ENCODE measurements at places on chromosomes 6 and 20.

- DNase-seq, result no peak
Observed at GRCh38 chr6:78322068-78322845, 545.1 kb upstream of the IRAK1BP1 start.

DNA sequence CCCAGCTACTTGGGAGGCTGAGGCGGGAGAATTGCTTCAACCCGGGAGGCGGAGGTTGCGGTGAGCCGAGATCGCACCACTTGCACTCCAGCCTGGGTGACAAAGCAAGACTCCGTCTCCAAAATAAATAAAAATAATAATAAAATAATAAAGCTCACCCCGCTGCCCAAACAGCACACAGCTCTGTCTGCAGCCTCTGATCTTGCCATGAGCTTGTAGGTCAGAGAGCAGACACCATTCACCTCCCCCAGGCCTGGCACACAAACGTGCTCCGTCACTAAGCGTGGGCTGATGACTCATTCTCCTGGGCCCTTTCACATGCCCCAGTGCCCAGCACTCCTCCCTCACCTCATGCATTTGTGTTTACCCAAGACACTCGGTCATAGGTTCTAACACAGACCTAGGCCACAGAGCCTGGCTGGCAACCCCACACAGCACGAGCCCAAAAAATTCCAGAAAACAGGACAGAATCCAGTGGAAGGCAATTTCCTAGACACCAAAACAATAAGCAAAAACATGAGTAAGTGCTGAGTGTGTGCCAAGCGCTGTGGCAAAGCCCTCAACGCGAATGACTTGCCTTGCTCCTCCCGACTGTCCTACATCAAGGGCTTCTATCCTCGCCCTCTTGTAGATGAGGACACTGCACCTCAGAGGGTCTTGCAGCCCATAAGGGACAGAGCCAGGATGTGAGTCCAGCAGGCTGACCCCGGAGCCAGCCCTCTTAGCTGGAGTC lies 18.0 kb downstream of the ATP9A start:
- DNase-seq, result peak; percentile 100

DNA sequence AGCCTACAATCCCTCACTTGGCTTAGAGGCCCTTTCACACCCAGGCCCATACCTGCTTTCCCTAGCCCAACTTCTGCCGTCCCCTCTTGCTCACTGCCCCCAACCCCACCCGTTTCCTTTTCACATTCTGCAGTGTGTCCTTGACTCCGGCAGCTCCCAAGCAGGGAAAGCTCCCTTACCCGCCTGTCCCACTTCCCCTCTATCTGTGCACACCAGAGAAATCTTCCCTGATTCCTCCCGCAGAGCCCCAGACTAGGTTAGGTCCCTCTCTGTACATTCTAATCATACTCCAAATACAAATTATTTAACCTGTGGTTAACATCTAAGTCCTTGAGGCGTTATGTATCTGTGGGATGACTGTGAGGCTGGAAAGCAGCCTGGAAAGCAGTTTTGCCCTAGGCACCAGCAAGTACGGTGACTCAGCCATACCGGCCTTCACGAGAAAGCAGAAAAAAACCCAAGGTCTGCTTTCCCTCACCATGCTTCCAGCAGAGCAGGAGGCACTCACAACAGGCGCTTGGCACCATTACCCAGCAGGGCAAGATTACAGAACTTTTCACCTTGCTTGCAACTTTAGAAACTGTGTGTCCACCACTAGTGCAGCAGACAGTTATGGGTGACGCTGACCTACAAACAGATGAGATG lies 22.3 kb downstream of the ELOVL5 start:
- DNase-seq, result peak; percentile 93

- no peak for DNase-seq
Observed at GRCh38 chr6:116994447-116994846, 117.4 kb downstream of the RFX6 start.

DNA sequence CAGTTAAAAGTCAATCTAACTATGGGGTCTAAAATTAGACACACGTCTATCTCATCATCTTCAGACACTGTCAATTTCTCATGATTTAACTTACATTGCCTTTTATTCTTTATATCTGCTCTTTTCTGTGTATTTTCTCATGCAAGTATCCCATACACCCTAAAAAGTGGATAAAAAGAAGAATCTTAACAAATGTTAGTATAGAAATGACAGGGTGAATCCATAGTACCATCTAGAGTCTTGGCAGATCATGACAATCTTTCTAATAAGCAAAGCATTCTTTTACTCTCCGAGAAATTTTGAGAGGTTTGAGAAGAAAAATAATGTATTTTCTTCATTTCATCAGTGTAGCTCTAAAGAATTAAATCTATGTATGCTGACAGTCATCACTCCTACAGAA lies 382.7 kb downstream of the C6orf118 start:
- DNase-seq, result no peak

- no peak for DNase-seq
Observed at GRCh38 chr6:105985098-105985815, 100.9 kb upstream of the PRDM1 start.

DNA sequence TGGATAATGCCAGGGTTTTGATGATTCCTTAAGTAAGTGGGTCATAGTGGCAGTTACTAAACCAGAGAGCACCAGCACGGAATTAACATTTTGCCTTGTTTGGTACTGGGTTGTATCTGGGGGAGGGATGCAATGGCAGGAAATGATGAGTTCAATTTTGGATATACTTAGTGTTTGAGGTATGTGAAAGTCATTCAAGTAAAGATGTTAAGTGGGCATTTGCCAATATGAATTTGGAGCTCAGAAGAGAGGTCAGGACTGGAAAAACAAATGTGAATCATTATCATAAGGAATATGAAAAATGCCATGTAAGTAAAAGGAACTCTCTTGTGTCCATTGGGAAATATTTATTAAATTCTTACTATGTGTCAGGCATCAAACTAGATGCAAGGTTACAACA lies 6.2 kb downstream of the PXT1 start:
- no peak for DNase-seq

DNA sequence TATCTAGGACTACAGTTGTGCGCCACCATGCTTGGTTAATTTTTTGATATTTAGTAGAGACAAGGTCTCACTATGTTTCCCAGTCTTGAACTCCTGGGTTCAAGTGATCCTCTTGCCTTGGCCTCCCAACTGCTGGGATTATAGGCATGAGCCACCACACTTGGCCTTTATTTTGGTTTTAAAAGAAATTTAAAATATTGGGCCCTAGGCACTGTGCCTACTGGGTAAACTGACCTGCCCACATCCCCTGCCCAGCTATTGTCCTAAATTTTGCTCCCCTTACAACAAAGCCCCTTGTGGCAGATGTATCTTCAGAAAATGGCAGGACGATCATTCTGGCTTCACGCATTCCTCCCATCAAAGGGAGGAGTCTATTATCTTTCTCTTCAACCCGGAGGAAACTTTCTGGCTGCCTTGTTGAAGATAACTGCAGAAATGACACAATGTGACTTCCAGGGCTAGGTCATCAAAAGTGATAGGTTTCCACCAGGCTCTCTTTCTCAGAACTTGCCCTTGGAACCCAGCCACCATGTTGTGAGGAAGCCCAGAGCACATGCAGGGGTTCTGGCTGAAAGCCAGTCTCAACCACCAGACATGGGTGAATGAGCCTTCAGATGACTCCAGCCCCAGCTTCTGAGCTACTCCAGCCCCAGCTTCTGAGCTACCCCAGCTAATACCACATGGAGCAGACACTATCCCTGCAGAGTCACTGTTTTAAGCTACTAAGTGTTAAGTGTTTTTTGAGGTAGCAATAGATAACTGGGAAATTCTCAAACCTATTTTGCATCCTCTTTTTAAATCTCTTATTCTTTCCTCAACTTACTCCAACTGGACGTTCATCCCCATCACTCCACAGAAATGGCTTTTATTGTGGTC lies 4.6 kb upstream of the GUCA1B start:
- DNase-seq, result peak; percentile 95

- DNase-seq, result peak; percentile 31
Observed at GRCh38 chr20:46928580-46929132, 34.0 kb downstream of the EYA2 start.

- peak; percentile 81 for DNase-seq
Observed at GRCh38 chr6:156731396-156731795, 45.8 kb upstream of the ARID1B start.

- DNase-seq, result no peak
Observed at GRCh38 chr20:63735859-63736718, at the start of gene LIME1. LIME1 (plus strand) TSS chr20:63736664; CDS start chr20:63737550, 886 bp downstream.

- no peak for DNase-seq
Observed at GRCh38 chr20:18011951-18012645, 43.3 kb downstream of the MGME1 start.

DNA sequence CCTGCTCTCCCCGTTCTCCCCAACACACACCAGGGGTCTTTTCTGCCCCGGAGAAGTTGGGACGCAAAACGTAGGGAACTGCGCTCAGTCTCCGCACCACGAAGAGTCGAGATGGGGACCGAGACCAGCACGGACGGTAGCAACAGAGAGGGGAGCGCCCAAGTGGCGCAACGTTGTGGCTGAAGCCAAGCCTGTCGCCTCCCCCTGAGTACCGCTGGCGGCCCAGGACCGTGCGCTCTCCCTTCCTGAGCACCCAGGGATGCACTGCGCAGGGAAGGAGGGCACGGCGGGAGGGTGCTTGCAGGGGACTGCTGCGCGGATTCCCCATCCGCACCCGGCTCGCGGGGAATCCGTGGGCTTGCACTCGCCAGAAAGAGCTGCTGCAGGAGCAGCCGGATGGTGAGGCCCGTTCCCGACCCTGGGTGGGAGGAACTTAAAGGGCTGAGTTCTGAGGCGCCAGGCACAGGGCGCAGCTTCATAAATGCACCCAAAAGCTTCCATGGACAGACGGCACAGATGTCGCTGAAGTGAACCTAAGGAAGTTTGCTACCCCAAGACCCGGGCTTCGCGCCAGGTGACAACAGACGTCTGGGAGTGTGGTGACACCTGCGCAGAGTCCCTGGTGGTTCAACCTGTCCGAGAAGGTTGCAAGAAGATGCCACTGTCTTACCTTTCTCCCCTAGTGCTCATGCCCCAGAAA lies 178.7 kb downstream of the TBXT start:
- no peak for DNase-seq

- DNase-seq, result peak; percentile 100
Observed at GRCh38 chr20:41329435-41330342, 10.9 kb upstream of the LPIN3 start.

DNA sequence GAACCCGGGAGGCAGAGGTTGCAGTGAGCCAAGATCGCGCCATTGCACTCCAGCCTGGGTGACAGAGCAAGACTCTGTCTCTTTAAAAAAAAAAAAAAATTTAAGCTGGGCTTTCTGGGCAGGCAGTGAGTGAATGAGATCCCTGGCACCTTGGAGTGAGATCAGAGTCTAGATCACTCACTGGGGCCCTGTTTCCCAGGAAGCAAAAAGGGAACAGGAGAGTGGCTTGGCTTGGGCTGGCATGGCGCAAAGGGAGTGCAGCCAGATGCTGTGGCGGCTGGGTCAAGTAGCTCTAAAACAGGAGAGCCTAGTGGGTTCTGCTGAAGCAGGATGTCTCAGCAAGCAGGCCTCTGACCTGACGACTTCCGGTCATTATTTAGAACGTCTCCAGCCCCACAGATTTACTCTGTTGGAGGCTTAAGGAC lies 10.4 kb downstream of the PLCG1 start:
- peak; percentile 49 for DNase-seq

DNA sequence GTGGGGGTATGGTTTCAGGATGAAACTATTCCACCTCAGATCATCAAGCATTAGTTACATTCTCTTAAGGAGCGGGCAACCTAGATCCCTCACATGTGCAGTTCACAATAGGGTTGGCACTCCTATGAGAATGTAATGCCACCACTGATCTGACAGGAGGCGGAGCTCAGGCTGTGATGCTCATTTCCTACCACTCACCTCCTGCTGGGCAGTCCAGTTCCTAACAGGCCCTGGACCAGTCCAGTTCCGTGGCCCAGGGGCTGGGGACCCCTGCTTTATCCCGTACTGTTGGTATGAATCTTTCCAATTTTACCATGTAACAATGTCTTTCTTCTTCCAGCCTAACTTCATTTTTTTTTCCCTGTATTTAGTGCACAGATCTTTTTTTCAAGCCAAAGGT lies 94.9 kb downstream of the OGFRL1 start:
- DNase-seq, result no peak

GRCh38 chr6:21321531-21321930 lies 272.0 kb upstream of the SOX4 start:
- DNase-seq, result no peak

DNA sequence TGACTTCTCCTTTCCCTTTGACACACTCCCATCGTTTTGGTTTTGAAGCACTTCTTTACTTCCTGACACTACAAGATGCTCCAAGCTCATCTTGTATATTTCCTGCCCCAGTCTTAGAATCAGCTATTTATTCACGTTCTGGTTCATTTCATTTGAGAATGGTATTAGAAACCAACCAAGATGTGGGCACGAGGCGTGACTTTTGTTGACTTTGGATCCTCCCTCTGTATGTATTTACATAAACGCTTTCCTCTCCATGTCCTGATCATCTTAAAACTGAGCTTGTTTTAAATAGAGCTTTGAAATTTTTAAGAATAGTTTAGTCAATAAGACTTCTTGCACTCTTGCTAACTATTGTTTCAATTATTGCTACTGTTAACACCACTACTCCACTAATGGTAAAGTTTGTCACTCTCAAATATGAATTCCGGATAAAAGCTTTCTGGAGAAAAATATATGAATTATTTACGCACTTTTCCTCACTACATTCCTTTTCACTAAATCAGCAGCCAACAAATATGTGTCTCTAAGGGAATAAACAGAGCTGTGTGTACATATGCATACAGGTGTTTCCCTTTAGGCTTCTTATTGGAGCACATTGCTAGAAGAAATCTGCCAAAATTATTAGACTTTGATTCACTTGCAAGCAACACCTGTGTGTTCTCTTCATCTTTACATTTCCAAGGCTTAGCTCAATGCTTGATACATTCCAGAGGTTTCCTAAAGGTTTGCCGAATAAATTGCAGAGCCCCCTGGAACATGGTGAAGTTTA lies 77.3 kb upstream of the TMEM244 start:
- peak; percentile 49 for DNase-seq

DNA sequence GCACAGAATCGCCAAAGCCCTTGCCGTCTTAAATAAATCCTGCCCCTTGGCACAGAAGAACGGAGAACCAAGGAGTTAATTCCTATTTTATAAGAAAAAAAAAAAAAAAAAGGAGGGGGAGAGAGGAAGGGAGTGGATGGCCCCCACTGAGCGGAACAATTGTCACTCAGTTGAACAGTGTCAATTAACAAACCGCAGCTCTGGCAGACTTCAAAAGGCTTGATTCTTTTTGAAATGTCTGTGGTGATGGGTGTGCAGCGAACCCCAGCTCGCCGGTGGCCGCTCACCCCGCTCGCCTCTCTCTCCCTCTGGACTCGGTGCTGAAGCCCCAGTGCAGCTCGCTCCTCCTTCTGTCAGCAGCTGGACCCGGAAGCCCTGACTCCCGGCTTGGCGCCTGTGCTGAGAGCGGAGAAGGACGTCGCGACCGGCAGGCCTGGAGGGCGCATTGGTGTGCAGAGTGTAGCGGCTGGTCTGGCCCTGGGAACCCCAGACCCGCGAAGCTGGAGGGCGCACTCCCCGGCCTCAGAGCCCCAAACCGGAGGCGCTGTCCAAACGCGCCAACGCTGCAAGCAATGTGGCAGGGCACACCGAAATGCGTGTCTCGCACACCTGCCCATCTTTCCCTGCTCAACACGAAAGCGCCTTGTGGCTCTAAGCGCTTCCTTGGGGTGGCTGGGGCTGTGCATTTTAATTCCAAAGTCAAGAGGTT lies 3.4 kb downstream of the LINC00237 start:
- DNase-seq, result peak; percentile 22

All from kidney tubule cell (primary cell).